ENCODE measurements at places on chromosomes 7 and 10. TPM values are rescaled to one million over a fixed set of nuclear protein-coding genes. Genes with fewer than 3 reads are reported as not detected.

DNA sequence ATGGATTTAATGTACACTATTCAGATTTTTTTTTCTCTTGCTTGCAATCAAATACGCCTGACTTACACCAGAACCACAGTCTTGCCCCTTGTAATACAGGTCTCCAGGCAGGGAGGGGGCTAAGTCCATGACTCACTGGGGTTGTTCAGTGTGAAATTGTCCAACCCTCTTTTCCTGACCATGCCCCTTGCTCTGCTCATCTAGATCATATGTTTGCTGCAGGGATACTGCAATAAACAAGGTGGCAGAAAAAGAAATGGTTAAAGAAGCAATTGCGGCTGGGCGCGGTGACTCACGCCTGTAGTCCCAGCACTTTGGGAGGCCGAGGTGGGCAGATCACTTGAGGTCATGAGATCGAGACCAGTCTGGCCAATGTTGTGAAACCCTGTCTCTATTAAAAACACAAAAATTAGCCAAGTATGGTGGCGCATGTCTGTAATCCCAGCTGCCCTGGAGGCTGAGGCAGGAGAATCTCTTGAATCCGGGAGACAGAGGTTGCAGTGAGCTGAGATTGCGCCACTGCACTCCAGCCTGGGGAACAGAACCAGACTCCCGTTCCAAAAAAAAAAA is 85.5 kb downstream of the TMEM130 start:
- DNase-seq, result no peak

- DNase-seq, result no peak
These were observed 12.7 kb downstream of the MYO1G start for GRCh38 chr7:44965937-44966730.

- DNase-seq, result peak; percentile 66
These were observed 4.9 kb upstream of the SCD start for GRCh38 chr10:100341953-100342626.

DNA sequence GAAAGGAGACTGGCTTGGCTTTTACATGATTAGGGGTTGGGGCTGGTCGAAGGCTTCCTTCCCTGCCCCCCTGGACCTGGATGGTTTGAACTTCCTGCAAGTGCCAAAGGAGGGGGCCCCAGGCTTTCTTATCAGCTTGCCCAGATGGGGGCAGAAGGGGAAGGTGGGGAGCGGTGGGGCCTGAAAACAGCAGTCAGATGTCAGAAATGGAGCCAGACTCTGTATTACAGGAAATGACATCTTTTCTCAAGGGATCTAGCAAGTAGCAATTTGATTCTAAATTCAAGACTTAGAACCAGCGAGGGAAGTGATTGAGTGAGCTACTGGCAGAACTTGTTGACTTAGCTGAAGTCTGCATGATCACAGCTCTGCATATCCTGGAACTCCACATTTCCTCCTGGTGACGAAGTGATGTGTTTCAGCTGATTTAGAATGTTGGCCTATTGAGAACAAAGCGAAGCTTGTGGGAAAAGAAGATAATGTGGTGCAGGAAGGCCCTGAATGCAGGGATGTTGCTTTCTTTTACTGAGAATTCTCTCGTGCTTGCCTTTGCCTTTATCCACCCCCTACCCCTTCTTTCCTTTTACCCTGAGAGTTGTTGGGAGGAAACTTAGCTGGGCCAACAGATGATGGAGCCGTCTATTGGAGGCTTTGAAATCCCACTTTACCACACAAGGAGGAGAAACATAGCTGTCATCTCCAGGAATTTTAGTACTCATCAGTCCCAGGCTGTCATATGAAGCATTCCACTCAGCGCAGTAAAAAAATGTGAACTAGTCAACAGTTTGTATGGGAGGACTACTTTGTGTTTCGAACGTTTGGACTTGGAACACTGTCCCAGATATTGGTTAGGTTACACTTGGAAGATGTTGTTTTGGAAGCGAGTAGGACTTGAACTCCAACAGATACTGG is 43.2 kb downstream of the CCNY start:
- peak; percentile 58 for DNase-seq

DNA sequence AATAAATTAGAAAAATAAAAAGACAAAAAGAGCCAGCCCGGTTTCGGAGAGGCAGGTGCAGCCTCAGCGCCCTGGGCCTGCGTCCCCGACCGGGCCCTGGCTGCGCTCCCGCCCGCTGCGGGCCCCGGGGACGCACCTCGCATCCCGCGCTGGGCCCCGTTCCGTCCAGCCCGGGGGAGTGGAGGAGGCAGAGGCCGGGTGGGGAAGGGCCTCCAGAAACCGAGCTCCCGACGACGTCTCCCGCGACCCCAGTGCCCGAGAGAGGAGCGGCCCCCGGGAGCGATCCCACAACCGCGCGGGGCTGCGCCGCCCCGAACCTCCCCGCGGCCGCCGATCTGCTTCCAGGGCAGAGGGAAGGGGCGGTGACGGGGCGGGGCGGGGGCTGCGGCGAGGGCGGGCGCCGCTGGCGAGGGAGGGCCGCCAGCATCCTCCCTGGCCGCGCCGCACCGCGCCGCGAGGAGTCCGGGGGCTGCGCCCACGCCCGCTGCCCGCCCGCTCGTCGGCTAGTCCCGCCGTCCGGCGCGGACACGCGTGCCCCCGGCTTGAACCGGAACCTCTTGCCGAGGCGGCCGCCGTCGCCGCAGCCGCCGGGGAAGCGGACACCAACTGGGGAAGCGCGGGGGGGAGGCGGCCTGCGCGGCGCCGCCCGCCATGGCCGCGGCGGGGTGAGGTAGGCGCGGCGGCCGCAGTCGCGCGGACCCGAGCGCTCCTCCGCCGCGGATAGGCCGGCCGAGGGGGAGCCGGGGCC is at the start of gene CCNY:
Gene CCNY, plus strand, starts transcription at position 426 of the 748 bp plus-strand sequence. CDS start 545 bp downstream, outside the sequence.
- peak; percentile 84 for DNase-seq

- no peak for DNase-seq
These were observed 152.0 kb downstream of the MACC1 start for GRCh38 chr7:20064974-20065862.

DNA sequence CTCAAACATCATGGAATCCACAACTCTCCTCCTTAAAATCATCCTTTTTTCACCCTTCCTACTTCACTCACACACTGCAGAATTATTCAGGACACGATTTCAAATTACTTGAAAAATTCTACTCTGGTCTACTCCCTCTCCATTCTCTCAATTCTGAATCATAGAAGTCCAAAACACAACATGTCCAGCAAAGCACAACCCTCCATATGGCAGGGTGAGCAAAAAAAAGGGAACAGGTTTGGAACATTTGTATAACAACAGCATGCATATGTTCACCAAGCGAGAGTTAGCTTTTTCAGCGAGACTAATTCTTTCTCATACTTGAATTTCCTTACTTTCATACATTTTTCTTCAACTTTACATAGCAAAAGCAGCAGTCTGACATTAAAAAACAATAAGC is 73.4 kb downstream of the ABI1 start:
- no peak for DNase-seq

GRCh38 chr7:46432708-46433107 is 511.6 kb upstream of the IGFBP3 start:
- no peak for DNase-seq

- no peak for DNase-seq
These were observed 28.1 kb downstream of the ATE1 start for GRCh38 chr10:121899727-121900126.

DNA sequence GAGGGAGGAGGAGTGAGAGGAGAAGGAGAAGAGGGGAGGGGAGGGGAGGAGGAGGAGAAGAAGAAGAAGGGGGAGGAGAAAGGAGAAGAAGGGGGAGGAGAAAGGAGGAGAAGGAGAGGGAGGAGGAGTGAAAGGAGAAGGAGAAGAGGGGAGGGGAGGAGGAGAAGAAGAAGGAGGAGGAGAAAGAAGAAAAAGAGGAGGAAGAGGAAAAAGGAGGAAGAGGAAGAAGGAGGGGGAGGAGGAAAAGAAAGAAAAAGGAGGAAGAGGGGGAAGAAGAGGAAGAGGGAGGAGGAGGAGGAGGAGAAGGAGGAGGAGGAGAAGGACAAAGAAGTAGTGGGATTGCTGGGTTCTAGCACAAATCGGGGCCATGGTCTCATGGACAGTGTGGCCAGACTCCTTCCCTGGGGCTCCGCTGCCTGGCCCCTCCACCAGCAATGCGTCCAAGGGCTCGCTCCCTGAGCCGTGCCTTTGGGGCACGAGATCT is 4.2 kb upstream of the MAFK start:
- no peak for DNase-seq

DNA sequence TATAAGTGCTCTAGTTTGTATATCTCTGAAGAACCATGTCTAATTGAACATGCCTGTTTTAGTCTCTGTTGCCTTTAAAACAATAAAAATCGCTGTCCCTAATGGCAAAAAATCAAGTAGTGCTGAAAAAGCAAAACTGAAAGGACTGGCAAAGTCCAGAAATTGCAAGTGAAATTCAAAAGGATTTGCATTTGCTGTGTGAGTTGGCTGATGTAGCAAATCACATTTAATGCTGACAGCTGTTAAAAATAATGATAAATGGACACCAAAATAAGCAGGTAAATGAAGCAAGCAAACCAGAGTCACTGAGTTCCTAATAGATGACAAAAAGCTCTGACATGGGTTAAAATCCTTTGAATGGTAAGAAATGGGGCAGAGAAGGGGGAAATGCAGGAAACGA is 874.1 kb downstream of the GRM8 start:
- DNase-seq, result no peak

GRCh38 chr7:41630741-41631140 is 72.1 kb downstream of the INHBA start:
- DNase-seq, result no peak

- no peak for DNase-seq
These were observed 81.1 kb downstream of the MET start for GRCh38 chr7:116753130-116753529.

GRCh38 chr7:17492437-17492836 is 194.0 kb downstream of the AHR start:
- no peak for DNase-seq

- DNase-seq, result no peak
These were observed 3.5 kb upstream of the LMBR1 start for GRCh38 chr7:156896388-156897022.

- DNase-seq, result no peak
These were observed 46.6 kb downstream of the HERPUD2 start for GRCh38 chr7:35648367-35648766.

- no peak for DNase-seq
These were observed 1254.6 kb upstream of the CELF2 start for GRCh38 chr10:9762966-9763656.

DNA sequence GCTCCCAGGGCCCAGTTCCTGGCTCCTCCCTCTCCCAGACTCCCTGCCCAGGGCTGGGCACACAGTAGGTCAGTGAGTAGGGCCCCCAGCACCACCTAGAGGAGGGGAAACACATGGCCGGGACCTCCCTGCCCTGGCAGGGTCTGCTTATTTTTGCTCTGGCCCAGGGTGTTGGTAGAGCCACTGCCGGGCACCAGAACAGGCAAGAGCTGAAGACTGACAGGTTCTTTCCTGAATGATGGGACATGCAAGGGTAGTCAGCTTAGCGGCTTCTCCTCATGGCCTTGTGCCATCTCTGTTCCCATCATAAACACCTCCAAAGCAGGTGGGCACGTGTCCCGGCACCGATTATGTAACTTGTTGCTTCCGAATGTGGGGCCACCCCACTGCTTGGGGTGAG is 86.5 kb downstream of the NEURL1 start:
- no peak for DNase-seq

DNA sequence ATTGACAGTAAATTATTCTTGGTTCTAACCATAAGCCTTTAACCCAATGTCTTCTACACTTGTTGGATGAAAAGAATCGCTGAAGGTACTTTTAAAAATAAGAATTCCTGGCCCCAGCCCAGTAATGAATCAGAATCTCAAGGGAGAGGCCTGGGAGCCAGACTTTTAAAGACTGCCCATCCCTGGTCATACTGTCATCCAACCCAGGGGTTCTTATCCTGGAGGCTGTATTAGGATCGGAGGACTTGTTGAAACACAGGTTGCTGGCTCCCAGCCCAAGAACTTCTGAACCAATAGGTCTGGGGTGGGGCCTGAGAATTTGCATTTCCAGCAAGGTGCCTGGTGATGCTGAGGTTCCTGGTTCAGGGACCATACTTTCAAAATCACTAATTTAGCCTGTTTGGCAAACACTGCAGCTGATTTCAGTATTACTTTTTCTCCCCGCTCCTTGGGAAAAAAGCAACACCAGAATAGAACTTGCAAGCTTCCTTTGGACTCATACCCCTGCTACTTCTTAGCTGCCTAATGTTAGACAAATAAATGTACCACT is 79.5 kb upstream of the FAM133B start:
- no peak for DNase-seq

DNA sequence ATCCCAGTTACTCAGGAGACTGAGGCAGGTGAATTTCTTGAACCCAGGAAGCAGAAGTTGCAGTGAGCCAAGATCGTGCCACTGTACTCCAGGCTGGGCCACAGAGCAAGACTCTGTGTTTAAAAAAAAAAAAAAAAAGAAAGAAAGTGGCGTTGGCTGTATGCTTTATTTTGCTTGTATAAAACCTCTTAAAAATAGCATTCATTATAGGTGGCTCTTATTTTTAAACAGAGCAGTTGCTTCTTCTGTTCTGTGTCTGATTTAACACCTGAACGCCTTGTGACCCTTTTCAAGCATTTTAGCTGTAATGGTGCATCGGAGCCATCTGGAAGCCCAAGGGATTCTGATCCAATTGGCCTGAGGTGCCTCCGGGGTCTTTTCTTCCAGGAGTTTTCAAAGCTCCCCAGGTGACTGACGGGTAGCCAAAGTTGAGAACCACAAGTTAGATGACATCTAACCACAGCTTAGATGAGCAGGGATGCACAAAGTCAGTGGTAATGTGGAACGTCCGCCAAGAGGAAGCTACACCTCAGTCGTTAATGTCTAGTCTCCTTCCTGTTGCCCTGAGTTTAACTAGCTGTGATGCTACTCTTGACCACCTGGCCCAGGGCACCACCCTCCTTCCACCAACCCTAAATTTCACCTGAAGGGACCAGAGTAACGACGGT is 274.6 kb upstream of the KLF6 start:
- DNase-seq, result no peak

GRCh38 chr10:94803307-94803706 is 40.8 kb downstream of the CYP2C19 start:
- no peak for DNase-seq

The ADIRF gene
- 790 TPM for total RNA-seq

The NRCAM gene
- 3.6 TPM for total RNA-seq

The SYT15 gene
- total RNA-seq, result 10.4 TPM

The FAM241B gene
- total RNA-seq, result 5.6 TPM

The LSM8 gene
- 28.1 TPM for total RNA-seq

The ITGB8 gene
- 48.5 TPM for total RNA-seq
